Anterior cingulate cortex (tissue), 58 donors: ENCODE measurements at places on chromosomes 6 and 20.

GRCh38 chr20:3521852-3522740, 51.3 kb downstream of the ATRN start:
- DNase-seq, result no peak

DNA sequence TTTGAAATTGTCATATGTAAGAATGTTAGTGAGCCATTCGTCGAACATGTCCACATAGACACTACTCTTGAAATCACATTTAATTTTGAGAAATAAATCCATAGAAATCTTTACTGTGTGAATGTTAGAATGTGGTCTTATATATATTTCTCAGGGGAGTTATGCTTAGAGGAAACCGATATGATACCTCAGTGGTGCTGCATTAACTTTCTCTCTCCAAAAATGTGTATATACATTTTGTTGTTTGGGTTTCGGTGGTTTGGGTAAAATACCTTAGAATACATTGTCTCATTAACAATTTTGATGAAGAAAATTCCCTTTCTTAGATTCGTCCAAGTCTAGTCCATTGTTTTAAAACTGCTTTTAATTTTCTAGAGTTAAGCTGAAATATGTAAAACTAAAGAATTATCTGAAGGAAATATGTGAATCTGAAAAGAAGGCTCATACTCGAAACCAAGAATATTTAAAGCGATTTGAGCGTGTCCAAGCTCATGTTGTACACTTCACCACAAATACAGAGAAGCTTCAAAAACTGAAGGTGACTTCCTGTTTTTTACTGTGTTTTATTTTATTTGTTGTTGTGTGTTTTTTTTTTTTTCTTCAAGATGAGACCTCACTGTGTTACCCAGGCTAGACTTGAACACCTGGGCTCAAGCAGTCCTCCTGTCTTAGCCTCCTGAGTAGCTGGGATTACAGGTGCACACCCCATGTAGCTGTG, 10.3 kb downstream of the KIZ start:
- no peak for DNase-seq

DNA sequence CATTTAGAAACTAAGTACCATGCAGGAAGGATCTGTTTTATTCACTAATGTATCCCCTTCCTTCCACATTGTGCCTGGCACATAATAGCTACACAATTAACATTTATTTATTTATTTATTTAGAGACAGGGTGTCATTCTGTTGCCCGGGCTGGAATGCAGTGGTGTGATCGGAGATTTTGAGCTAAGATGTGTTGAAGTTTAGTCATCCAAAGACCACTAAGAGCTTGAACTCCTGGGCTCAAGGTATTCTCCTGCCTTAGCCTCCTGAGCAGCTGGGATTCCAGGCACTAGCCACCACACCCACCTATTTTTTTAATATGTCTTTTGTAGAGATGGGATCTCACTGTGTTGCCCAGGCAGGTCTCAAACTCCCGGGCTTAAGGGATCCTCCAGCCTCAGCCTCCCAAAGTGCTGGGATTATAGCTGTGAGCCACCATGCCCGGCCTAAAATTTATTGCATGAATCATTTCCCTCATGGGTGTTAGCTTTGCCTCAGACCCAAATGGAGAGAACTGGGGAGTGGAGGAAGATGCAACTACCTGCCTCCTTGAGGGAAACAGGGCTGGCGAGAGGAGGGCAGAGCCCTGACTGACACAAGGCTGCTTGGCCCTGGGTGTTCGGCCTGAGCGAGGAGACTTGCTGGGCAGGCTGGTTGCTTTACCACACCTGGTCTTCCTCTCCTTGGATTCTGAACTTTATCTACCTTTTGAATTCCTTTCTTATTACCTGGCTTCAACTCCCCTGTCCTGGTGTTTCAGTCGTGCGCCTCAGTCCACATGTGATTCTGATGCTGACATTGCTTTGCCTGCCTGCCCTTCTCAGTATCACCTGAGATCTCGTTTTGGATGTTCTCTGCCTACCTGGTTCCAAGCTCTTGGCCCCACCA, 1.7 kb upstream of the DYNLT1 start:
- no peak for DNase-seq

- no peak for DNase-seq
Observed at GRCh38 chr20:18904624-18905023, 91.0 kb downstream of the SCP2D1 start.

DNA sequence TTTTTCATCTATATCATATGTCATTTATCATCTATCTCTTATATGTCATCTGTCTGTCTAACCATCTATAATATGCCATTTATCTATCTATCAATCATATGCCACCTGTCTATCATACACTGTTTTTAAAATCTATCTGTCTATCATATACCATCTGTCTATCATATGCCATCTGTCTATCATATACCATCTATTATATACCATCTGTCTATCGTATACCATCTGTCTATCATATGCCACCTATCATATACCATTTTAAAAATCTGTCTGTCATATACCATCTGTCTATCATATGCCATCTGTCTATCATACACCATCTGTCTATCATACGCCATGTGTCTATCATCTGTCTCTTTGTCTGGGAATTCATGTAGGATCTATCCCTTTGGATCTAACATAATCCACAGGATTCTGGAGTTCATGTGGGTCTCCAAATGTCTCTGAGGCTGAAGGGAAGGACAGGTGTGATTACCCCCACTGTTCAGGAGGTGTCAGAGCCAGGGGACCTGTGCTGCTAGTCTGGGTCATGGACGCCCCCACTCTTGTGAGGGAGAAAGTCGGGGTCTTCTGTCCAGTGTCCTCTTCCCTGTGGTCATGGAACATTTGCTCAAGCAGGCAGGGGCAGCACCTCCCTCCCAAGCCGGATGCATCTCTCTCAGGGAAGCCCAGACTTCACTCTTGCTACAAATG, 36.9 kb upstream of the FRMD1 start:
- DNase-seq, result no peak

DNA sequence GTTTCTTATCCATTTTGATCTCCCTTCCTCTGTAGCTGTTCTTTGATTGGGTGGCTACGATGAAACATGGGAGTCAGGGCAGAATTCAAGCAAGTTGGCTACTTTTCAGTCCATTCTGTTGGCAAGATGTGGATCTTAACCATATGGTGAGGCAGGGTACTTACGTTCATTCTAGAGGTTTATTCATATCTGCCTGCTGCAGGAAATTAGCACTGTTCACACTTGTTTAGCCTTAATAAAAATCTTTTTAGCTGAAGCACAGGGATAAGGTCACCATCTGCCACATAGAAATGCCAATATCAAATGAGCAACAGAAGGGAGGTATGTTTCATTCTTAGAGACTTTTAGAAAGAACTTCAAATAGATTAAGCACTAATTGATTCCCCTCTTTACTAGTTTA, 83.9 kb downstream of the GRIK2 start:
- no peak for DNase-seq

- DNase-seq, result no peak
Observed at GRCh38 chr6:31180500-31180899, 10.0 kb upstream of the POU5F1 start.

- DNase-seq, result no peak
Observed at GRCh38 chr6:31267651-31268368, 4.1 kb downstream of the HLA-C start.
